Stimulated activated CD4-positive, alpha-beta T cell treated with anti-CD3 and anti-CD28 coated beads, Interleukin-1b, Interleukin-23, amount 100 ng/mL, for 4 hours (primary cell): ENCODE measurements at places on chromosomes 12 and 14.

- no peak for DNase-seq
Measured at GRCh38 chr14:62921466-62921865, 123.8 kb downstream of the KCNH5 start.

GRCh38 chr14:95407354-95407753 is 87.6 kb upstream of the CLMN start:
- no peak for DNase-seq

DNA sequence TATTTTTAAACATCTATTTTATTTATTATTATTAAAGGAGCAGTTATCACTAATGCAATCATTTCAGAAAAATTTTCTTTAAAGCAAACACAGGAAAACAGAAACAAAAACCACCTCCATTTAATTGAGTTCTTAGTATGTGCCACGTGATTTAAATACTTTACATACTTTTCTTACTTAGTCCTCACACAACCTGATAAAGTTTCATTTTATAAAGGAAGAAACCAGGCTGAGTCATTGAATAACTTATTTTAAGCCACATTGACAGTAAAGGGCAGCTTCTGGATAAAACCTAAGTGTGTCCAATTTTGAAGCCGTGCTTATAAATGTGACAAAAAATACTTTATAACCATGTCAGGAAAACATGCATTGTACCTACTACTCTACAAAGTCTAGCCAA is 57.1 kb upstream of the PCED1B start:
- no peak for DNase-seq

DNA sequence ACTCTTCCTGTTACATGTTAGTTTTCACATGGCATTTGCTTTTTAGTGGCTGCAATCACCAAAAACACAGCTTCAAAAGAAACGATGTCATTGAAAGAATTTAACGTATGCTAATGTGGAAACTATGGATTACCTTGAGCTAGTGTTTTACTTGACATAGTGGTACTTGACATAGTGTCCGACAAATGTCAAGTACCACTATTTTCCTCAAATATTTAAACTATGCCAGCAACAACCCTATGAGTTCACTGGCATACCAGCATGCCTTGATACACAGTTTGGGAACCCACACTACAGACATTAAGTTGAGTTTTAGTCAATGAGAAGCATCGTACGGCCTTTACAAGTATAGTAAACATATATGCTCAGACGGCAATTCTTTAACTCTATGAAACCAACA is 560.3 kb downstream of the GALC start:
- DNase-seq, result no peak

- no peak for DNase-seq
Measured at GRCh38 chr12:11686120-11686519, 36.6 kb downstream of the ETV6 start.

DNA sequence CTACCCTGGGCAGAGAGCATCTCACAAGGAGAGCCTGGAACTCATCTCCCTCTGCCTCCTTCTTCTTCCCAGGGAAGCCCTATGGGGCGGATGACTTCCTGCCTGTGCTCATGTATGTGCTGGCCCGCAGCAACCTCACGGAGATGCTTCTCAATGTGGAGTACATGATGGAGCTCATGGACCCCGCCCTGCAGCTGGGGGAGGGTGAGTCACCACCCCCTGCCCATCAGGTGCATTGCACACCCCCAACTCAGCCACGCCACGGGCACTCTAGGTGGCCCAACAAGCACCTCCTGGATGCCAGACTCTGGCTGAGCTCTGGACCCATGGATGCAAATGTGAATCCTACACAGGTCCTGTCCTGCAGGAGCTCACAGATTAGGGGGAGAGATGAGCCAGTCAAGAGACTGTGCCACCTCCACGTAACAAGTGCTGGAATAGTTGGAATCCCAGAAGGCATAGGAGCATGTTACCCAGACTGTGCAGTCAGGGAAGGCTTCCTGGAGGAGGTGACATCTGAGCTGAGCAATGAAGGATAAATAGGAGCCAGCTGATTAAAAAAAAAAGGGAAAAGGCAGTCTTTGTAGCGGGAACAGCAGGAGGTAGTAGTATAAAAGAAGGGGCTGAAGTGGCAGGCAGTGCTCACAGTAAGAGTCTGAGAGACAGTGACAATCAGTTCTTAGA is 71.9 kb downstream of the LGMN start:
- no peak for DNase-seq

- no peak for DNase-seq
Measured at GRCh38 chr12:48940181-48940580, 14.9 kb upstream of the FKBP11 start.

DNA sequence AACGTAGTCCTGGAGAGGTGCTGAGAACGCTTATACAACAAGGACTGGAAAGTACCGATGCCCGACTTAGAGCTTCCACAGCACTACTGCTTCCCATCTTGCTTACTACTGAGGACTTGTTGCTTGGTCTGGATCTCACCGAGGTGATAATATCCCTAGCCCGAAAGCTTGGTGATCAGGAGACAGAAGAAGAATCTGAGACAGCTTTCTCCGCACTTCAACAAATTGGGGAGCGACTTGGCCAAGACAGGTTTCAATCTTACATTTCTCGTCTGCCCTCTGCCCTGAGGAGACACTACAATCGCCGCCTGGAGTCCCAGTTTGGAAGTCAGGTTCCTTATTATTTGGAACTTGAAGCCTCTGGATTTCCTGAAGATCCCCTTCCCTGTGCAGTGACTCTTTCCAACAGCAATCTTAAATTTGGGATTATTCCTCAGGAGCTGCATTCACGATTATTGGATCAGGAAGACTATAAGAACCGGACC is 1.1 kb downstream of the TOGARAM1 start:
- DNase-seq, result no peak

DNA sequence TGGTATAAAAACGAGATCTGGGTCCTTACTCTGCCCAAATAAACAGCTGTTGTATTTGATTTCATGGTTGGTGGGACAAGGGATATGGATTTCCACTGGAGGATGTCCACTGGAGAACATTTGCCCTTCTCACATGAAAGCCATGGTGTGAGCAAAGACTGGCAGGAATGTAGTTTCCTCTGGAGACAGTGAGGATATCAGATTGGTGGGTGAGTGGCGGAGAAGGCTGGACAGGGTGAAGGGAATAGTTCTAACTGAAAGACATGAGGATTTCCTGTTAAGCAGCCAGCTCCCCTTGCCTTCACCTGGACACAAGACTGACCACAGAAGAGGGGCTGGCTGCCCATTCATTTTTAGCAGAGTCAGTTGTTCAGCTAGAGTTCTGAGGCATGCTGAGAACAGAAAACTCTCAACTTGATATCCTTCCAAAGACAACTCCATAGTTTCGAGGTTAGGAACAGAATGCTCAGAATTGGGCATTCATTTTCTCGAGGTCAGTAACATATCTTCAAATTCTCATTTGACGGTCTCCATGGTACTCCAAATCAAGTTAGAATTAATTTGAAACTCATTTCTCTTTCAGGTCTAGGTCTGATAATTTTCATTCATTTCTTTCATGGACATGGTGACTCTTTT is 365.7 kb downstream of the LRIG3 start:
- DNase-seq, result no peak

DNA sequence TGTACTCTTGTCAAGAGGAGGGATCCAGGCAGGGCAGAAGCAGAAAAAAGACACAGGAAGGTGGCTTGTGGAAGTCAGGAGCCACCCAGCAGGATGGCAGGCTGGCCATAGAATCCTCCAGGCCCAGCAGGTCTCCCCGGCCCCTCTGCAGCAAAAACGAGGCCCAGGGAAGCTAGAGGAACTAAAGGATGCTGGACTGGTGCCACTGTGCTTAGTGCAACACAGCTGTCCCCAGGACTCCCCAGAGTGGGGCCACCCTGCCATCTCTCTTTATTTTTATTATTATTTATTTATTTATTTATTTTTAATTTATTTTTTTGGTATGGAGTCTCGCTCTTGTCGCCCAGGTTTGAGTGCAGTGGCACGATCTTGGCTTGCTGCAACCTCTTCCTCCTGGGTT is 54.1 kb downstream of the PITPNM2 start:
- no peak for DNase-seq

GRCh38 chr14:61638595-61639387 is 56.5 kb upstream of the HIF1A start:
- no peak for DNase-seq

GRCh38 chr14:87017335-87017734 is 975.6 kb downstream of the GALC start:
- no peak for DNase-seq

- DNase-seq, result peak; percentile 43
Measured at GRCh38 chr14:55731881-55732498, 152.0 kb downstream of the KTN1 start.

DNA sequence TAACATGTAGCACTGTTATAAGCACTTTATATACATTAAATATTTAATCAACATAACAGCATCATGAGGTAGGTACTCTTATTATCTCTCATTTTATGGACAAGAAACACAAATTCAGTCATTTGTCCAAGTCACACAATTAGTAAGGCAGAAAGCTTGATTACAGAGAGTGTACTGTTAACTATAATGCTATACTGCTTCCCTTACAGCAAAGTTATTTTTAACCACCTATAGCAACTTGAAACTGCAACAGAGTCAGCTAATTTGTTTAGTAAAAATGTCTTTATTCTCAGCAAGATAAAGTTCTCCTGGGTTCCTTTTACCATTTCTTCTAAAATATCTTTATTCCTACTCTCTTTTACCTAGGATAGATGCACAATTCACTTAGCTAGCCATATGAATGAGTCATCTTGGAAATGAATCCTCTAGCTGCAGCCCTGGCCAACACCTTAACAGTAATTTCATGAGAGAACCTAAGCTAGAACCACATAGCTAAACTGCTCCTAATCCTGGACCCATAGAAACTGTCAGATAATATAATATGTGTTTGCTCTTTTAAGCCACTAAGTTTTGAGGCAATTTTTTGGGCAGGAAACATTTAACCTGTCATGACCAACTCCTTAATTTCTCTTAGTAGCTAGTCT is 90.2 kb upstream of the HECTD1 start:
- no peak for DNase-seq

DNA sequence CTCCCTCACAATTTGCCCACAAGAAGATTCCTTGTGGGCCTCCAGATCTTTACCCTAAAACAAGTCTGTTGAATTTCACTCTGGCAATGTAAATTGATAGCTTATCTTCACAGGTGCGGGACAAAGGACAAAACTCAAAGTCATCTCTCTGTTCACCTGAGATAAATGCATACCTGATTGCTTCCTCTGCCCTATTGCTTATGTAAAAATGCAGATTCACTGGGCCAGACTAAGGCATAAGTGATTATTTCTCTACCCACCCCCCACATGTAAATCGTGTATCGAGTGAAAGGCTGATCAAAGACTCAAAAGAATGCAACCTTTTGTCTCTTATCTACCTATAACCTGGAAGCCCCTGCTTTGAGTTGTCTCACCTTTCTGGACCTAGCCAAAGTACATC is 316.8 kb downstream of the SSPN start:
- no peak for DNase-seq

GRCh38 chr12:92886131-92886530 is 43.0 kb downstream of the EEA1 start:
- DNase-seq, result no peak

DNA sequence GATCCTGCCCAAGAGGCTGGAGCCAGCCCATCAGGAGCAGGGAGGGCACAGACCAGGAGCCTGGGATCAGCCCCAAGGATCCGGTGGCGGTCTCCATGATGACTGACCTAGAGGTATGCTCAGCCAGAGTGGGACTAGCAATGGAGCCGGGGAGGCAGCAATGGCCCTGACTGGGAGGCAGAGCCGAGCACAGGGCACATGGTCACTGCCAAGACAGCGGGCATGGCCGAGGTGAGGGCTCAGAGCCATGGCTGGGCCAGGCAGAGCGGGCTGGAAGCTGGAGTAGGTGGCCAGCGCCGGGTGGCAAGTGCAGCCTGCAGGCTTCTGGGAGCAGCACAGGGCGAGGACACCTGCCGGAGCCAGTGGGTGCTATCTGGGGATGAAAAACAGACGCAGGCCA is 259.3 kb downstream of the BCL11B start:
- DNase-seq, result no peak

DNA sequence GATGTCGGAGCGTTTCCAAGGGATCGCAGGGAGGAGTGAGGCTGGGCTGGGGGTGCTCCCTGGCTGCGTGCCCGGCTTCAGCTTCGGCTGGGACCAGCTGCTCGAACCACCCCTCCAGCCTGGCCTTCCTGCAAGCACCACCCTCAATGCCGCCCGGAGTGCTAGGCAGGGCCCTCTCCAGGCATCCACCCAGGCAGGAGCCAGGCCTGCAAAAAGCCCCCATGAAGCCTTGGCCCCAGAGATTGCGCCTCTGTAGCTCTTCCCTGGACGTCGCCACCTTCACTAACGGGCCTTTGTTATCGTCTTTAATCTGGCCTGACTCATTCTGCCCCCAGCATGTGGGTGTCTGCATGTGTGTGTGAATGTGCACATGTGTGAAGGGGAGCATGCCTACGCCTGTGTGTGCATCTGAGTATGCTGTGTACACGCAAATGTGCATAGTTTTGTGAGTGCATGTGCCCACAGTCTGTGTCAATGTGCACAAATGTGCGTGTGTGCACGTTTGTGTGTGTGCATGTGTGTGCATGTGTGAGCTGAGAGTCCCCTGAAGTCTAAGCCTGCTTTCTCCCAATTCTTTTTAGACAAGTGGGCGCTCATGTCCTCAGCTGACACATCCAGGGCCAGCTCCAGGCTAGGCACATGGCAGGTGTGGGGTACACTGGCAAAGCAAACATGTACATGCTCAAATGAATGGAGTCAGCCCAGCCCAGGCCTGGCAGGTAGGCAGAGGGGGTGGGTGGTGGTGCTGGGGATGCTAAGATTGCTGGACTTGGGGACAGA is 195.4 kb upstream of the C14orf180 start:
- no peak for DNase-seq

DNA sequence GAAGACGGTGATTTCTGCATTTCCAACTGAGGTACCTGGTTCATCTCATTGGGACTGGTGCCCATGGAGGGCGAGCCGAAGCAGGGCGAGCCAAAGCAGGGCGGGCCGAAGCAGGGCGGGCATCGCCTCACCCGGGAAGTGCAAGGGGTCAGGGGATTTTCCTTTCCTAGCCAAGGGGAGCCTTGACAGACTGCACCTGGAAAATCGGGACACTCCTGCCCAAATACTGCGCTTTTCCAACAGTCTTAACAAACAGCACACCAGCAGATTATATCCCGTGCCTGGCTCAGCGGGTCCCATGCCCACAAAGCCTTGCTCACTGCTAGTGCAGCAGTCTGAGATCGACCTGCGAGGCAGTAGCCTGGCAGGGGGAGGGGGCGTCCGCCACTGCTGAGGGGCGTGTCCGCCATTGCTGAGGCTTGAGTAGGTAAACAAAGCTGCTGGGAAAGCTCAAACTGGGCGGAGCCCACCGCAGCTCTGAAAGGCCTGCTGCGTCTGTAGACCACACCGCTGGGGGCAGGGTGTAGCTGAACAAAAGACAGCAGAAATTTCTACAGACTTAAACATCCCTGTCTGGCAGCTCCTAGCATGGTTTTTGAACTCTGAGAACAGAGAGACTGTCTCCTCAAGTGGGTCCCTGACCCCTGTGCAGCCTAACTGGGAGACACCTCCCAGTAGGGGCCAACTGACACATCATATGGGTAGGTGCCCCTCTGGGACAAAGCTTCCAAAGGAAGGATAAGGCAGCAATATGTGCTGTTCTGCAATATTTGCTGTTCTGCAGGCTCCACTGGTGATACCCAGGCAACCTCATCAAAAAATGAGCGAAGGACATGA is 77.2 kb downstream of the BAZ1A start:
- no peak for DNase-seq
